GDM1 (cell line): ENCODE measurements at places on chromosomes 16 and 17.

DNA sequence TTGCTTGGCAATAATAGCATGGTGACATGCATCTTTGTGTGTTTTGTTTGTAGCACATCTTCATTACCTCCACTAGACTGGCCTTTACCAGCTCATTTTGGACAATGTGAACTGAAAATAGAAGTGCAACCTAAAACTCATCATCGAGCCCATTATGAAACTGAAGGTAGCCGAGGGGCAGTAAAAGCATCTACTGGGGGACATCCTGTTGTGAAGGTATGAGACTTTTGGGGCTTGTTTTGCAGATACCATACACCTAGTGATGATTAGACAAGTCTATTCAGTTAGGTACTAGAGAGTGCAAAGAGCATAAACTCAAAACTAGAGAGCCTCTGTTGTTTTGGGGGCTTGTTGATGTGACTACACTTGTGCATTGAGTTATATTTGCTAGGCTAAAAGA lies 41.2 kb downstream of the NFATC3 start:
- DNase-seq = no peak

DNA sequence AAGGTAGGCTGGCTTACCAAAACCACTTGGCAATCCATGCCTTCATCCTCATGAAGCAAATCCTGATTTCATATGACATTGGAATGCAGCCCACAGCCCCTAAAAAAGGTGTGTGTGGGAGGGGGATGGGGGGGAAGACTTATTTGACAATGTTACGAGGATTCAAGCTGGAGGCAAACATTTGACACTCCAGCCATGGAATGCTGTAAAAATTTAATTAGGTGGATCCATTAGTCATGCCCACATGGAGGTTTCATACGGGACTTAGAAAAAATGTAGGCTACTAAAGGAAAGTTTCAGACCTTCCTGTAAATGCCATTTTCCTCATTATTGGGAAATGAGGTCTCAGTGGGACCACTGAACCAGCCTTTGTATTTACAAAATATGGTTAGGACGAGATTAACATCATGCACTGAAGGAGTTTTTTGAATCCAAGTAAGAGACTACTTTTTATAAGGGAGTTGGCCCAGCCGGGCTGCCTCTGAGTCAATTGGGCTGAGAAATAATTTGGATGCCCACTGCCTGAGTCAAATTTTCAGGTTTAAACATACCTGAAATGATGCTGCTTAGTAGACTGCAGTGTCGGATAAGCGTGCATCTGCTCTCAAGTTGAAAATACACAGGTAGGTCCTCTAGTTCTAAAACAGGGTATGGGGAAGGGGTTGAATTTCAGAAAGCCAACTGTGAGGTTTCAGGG lies 44.6 kb upstream of the MAF start:
- no peak for DNase-seq

- DNase-seq = no peak
These were observed 108.7 kb downstream of the ZFHX3 start for GRCh38 chr16:72939247-72939646.

DNA sequence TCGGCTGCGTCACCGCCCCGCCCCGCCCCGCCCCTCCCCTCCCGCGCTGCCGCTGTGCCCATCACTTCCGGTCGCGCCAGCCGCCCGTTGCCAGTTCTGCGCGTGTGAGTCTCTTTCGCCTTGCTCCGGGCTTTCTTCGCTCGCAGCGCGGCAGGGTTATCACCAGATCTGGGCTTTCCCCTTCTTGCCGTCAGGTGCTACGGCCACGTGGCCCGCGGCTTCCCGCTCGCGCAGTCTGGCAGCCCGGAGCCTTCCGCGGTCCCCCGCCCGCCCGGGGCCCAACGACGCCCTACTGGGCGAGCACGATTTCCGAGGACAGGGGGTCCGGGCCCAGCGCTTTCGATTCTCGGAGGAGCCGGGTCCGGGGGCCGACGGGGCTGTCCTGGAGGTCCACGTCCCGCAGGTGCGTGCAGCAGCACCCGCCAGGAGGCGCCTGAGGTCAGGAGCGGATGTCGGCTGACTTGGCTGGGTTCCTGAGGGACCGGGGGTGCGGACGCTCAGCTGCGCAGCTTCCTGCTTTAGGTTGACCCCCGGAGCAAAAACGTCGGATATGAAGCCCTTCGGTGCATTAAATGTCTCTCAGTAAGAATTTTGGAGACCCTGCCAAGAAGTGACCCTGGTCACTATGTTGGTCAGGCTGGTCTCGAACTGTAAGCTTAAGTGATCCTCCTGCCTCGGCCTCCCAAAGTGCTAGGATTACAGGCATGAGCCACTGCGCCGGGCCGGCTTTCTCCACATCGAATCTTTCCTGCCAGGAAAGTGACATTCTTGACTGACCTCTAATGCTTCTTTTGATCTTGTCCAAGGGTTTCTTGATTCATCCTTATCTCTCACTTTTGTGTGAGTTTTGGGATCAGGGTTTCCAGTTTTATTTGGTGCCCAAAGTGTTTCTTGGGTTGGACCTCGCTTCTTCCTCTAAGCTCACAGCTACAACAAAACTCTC lies at the start of gene METTL23:
Gene METTL23, plus strand, starts transcription at position 64 of the 943 bp plus-strand sequence. CDS start 2,872 bp downstream, outside the sequence.
- DNase-seq = peak; percentile 42

DNA sequence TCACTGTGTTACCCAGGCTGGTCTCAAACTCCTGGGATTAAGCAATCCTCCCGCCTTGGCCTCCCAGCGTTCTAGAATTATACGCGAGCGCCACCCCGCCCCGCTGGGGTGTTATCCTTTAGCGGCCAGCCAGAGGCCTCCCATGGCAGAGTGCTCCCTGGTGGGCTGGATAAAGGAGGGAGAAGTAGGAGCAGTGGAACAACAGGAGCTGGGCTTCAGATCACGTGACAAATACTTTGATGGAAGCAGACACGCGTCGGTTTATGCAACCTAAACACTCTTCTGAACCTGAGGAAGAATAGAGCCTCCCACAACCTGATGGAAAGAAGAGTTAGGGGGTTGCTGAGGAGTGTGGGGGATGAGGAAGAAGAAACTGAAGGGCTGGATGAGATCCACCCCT lies 2114.0 kb downstream of the TP53TG3F start:
- DNase-seq = no peak

DNA sequence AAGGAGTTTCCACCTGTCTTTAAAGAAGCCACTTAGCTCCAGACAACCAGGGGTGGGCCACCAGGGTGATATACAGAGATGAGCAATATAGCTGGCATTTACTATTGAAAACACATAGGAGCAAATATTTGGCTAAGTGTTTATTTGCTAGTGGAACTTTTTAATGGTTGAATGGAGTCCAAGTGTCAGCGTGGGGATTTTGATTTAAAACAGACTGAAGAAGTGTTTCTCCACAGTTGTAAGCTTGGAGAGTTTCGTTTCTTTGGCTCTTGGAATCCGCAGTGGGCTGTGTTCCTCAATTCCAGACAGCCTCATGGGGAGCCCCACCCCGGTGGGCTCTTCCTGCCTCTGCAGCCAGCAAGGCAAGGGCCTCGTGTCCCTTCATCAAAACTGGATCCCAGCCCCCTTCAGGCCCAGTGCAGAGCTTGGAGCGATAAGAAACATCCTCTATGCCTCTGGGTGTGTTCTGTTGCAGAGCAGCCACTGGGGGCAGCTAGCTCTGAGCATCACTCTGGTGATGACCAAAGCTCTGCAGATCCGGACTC lies 36.1 kb downstream of the NOG start:
- peak; percentile 11 for DNase-seq

GRCh38 chr17:80720610-80721577 lies 176.3 kb downstream of the RPTOR start:
- no peak for DNase-seq

DNA sequence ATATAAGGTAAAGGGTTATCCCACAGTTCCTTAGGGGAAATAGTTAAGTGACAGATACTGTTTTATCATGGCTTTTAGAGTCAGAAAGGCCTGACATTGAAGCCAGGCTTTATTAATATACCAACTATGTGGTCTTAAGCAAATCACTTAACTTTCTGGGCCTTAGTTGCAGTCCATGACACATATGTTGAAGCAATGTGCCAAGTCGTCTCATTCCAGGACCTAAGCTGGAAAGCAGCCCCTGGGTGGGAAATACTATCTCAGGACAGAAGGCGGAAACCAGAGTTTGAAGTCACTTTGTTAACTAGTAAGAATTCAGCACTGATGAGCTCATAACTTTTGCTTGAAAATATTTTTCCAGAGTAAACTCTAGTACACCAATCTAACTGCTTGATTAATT lies 80.0 kb downstream of the USP32 start:
- no peak for DNase-seq
